ENCODE measurements at places on chromosomes 13 and 19. TPM values are rescaled to one million over a fixed set of nuclear protein-coding genes. Genes with fewer than 3 reads are reported as not detected.

The MARK4 gene
- polyA plus RNA-seq = 4.0 TPM

The PGLYRP2 gene
- polyA plus RNA-seq = not detected

The IGFL3 gene
- polyA plus RNA-seq = not detected

GRCh38 chr13:114070098-114070799 lies 62.2 kb downstream of the RASA3 start:
- DNase-seq = no peak

DNA sequence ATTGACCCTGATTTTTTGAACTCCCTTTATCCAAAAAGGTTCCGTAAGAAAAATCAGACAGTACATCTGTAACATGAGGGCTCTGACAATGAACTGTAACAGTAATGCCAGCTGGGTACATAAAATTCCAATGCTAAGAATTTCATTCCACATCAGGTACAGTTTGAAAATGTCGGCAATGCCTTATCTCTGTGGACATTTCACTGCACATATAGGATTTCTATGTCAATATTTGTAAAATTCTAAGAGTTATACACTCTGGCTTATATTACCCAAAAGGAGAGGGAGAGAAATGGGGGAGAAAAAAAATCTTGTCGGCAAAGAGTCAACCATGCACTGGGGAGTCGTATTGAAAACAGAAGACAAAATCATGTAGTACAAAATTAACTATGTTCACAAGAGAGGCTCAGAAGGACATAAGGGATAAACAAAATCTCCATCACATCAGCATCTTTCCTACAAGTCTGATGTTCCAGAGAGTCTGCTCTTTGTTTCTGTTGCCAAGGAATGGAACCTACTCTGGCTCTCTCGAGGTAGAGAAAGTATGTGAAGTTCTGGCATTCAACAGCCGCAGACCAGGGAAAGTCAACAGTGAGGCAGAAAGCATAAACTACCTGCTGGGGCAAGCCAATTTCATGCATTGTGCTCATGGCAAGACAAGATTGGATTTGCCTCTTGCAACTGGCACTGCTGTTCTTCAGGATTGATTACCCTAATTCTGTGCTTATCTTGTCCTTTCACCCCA lies 72.4 kb downstream of the STARD13 start:
- DNase-seq = no peak

DNA sequence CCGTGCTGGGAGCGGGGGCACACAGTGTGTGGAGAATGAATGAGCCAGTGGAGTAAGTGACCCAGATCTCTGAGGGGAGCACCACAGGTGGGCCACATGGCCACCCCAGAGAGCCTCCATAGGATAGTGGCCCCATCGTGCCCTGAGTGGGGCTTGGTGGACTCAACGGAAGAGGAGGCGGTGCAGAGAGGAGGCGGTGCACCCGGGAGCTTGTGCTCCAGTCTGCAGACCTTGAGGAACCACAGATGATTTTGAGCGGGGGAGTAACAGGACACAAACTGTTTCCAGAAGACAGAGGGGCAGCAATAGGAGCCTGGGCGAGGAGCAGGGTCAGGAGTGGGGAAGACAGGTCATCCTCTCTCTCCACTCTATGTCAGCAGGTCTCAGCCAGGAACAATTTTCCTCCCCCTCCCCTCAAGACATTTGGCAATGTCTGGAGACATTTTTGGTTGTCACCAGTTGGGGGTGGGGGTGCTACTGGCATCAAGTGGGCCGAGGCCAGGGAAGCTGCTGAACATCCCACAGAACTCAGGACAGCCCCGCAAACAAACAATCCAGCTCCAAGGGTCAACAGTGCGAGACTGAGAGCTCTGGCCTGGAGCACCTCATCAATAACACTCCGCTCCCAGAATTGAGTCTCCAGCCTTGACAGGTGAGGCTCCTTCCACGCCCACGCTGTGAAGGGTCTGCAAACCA lies 182.2 kb downstream of the USP12 start:
- no peak for DNase-seq

Data from GM23248 (cell line).